Right renal cortex interstitium (tissue), 3 donors: ENCODE measurements at places on chromosomes 1 and 21. TPM values are rescaled to one million over a fixed set of nuclear protein-coding genes. Genes with fewer than 3 reads are reported as not detected.
A peak's percentile ranks its signal among the peaks of the same experiment; 100 is the strongest.

DNA sequence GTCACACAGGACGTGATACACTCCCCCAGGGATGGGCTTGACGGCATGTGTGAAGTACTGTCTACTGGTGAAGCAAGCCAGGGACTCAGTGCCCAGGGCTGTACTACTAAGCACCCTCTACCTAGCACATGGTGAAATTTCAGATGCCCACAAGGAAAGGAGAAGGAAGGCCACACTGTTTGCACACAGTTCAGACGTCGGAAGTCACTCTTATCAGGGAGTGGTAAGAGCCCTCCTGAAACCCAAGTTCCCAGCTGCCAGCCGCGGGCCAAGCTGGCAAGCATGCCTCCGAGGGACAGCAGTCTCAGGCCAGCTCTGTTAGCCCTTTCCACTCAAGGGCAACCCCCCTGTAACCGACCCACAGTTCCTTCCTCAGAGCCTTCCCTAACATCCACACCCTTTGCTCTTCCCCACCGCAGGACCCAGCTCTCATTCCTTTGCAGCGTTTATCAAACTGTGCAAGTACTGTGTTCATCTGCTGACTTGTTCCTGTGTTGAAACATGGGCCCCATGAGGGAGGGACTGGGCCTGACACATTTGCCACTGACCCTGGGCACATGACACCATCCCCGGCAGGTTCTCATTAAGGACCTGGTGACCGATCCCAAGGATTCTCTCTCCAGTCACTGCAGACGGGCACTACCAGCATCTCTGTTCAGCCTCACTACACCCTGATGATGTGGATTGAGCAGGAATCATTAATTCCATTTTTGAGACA lies 58.5 kb downstream of the SLC66A1 start:
- no peak for DNase-seq

- no peak for DNase-seq
Observed at GRCh38 chr1:36602184-36602583, 119.5 kb upstream of the CSF3R start.

GRCh38 chr1:233412812-233413211 lies 85.3 kb downstream of the MAP3K21 start:
- DNase-seq, result no peak

DNA sequence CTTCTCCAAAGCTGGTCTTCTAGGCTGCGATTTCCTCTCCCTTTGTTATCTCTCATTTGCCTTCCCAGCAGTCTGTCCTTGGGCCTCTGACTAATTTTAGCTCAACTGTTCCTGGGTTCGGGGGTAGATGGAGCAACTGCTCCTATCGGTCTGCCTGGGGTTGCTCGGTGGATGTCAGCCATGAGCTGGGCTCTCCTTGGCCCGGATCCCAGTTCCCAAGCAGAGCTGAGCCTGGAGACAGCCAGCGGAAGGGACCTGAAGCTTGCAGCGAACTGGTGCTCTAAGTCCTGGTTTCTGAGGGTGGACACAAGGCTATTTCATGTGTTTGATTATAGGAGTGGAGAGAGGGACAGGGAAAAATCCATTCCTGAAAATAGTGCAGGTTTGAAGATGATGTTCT lies 423.0 kb downstream of the RPS6KC1 start:
- no peak for DNase-seq

- no peak for DNase-seq
Observed at GRCh38 chr1:69191335-69191734, 376.4 kb upstream of the LRRC7 start.

DNA sequence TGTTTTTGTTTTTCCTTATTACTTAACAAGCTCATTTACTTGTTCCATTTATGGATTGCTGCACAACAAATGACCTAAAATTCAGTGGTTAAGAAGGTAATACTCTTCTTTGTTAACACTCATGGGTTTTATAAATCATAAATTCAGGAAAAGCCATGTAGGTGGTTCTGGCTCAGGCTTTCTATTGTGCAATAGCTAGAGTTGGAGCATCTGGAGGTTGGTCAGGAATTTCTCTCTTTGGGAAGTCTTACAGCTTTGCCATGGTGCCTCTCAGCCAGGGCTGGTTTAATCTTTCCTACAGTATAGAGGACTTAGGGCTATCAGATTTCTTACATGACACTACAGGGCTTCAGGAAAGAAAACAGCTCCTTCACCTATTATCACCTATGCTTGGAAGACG lies 1677.1 kb downstream of the KCNT2 start:
- no peak for DNase-seq

GRCh38 chr1:180229483-180230415 lies at the start of gene LHX4:
TSS of gene LHX4 (plus strand) at chr1:180230264. CDS start at chr1:180230530, 266 bp downstream.
- DNase-seq, result no peak

- DNase-seq, result no peak
Observed at GRCh38 chr21:27017246-27017645, 50.4 kb upstream of the ADAMTS5 start.

DNA sequence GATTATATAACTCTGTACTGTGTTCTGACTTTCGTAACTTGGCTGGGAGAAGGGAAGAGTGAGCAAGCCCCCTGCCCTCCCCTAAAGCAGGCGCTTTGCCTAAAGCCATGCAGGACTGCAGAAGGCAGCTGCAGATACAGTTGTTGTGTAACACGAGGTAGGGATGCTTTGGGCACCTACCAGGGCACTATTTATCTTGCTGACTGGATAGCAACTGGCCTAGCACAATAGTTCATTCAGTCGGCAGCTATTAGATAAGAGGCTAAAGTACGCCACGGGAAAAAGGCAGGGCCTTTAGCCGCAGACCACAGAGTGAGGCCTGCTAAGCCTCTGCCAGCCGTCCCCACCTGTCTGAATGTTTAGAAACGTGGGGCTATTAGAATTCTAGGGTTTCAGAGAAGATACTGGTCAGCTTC lies 80.9 kb downstream of the TTC3 start:
- DNase-seq, result no peak

- no peak for DNase-seq
Observed at GRCh38 chr1:7581754-7582459, 189.2 kb upstream of the VAMP3 start.

DNA sequence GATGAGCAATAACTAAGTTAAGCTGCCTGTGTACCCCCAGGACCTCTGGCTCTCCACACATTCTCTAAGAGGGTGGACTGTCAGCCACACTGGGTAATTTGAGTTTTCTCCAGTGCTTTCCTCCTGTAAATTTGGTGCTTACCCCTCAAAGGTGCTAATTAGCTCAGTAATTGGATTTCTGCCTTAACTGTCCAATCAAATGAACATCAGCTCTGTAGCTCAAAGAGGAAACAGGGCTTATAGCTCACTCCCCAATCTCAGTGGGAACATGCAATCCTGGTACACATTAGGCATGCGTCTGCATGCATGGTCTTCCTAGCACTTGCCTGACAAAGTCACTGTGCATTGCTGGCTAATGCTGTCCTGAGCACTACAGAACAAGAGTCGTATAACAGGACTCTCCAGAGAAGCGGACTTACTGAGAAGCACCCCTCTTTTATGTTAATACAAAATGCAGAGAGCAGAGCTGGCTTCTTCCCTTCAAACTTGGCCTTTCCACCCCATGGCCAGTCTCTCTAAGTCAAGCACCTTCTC lies 110.1 kb downstream of the NTPCR start:
- no peak for DNase-seq

DNA sequence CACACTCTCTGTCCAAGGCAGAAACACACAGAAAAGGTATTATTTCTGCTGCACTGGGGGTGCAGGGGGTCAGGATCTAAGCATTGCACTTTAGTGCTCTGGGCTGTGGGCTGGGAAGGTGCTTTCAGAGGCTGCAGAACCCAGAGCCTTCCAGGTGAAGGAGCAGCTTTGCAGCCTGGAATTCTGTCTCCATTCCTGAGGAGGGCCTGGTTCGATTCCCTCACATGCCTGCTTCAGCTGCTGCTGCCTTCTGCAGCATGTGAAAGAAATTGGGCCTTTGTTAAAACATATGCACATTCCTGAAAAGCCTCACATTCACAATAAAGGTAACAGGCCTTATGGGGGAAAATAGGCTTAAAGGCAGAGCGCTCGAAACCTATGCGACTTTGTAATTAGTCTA lies 35.9 kb downstream of the VTCN1 start:
- DNase-seq, result no peak

- no peak for DNase-seq
Observed at GRCh38 chr1:185419718-185420117, 102.7 kb upstream of the IVNS1ABP start.

DNA sequence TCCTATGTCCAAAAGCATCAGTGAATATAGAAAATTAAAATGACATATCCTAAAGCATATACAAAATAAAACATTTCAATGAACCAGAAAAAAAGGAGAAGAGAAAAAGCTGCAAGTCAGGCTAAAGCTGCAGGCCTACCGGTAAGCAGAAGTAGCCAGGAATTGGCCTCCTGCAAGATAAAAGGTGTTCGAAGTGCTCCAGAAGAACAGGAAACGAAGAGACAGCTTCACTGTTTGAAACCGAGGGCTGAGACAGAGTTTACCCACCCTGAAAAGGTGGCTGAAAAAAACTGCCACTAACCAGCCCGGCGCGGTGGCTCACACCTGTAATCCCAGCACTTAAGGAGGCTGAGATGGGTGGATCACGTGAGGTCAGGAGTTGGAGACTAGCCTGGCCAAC lies 37.4 kb downstream of the NSL1 start:
- no peak for DNase-seq

GRCh38 chr1:226378071-226378470 lies 29.8 kb downstream of the PARP1 start:
- DNase-seq, result no peak

DNA sequence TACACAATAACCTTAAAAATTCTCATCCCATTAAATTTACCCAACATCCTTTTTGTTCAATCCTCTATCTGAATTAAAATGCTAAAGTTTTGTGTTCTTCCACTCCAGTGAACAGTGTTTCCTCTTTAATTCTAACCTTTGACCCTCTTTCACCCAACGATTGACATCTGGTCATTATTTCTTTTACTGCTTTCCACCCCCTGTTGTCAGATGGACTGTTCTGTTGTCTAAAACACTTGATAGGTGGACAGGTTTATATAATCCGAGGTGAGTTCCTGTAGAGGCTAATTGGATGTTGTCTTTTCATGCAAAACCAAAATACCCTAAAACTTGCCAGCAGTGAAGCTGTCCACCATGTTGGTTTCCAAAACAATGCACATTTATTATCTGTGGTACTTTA lies 73.4 kb upstream of the SERTAD4 start:
- no peak for DNase-seq

GRCh38 chr1:51920130-51920529 lies 41.6 kb upstream of the NRDC start:
- no peak for DNase-seq

GRCh38 chr21:35940074-35940927 lies 120.0 kb downstream of the SETD4 start:
- DNase-seq, result no peak

- no peak for DNase-seq
Observed at GRCh38 chr1:62306065-62306464, 13.2 kb downstream of the KANK4 start.

DNA sequence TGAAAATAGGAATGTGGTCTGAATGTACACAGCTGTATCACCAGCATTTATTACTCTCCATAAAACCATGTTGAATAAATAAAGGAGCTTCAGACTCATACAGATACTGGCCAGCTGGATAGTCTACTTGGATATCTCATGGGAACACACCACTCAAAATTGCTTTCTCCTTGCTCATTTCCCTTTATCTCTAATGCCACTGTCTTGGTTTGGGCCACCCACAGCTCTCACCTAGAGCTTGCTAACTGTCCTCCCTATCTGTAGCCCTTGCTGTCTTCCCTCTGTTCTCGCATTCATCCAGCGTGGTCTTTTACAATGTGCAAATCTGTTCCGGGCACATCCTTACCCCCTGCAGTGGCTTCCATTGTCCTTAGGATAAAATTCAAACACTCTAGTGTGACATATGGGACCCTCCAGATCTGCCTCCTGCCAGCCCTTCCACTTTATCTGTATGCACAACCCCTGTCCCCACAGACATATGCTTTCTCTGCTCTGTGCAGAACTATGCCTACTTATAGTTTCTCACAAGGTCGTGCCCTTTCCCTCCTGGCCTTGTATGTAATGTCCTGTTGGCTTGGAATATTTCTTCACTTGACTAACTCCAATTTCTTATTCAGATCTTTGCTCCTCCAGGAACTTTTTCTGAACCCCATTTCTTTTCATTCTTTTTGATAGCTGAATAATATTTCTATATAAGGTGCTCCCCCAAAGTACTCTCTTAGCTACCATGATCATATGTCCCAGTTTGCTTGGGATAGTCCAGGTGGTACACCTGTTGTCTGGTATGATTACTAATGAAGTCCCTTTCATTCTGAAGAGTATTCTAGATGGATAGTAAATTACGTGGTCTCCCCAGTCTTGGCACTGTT lies 2.9 kb downstream of the FLVCR1 start:
- DNase-seq, result no peak

DNA sequence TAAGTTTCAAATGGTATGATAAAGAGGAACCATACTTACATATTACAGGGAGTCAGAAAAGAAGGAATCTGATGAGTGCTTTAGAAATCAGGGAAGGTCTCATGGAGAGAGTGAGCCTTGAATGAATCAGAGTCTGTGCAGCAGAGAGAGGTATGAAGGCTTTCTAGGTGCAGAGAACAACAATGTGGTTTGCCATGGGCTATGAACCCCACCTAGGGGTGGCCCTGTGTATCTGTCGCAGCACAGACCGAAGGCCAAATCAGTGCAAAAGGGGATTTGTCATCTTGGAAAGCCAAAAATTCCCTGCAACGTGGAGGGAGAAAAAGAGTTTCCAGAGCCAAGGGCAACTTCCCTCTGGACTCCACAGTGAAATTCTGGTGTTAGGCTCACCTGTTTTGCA lies 3.5 kb downstream of the PAPPA2 start:
- no peak for DNase-seq

DNA sequence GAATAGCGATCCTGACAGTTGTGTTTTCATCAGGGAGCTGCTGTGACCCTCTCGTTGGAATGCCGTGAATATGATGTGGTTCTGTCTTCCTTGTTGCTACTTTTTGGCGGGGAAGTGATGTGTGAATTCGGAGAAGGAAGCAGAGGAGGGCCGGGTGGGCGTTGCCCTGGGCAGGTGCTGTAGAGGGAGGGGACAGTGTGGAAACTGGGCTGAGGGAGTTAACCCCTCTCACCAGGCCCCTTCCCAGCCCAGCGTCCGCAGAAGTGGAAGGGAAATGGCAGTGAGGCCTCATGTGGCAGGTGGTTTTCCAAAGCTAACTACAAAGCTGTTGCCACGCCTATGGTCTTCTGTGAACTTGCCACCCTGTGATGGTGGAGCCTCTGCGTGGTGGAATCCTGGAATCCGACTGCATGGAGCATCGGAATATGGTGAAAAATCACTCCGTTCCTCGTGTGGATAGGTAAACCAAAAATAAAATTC lies 227.9 kb downstream of the DYRK1A start:
- no peak for DNase-seq

GRCh38 chr1:191290441-191290840 lies 812.8 kb upstream of the BRINP3 start:
- DNase-seq, result peak; percentile 31

ADIPOR1 gene
- 86.3 TPM for polyA plus RNA-seq

LORICRIN gene
- not detected for polyA plus RNA-seq

OR2L8 gene
- not detected for polyA plus RNA-seq

NR5A2 gene
- 2.2 TPM for polyA plus RNA-seq

SPRR2E gene
- polyA plus RNA-seq, result not detected

ERICH3 gene
- polyA plus RNA-seq, result 0.67 TPM

GBP1 gene
- polyA plus RNA-seq, result 14.9 TPM

PLD5 gene
- 1.4 TPM for polyA plus RNA-seq

PGBD5 gene
- 6.5 TPM for polyA plus RNA-seq

S100A7 gene
- not detected for polyA plus RNA-seq

NEGR1 gene
- 4.8 TPM for polyA plus RNA-seq

GBP7 gene
- not detected for polyA plus RNA-seq

POU3F1 gene
- 0.54 TPM for polyA plus RNA-seq
